ENCODE measurements at places on chromosomes 1 and 21. TPM values are rescaled to one million over a fixed set of nuclear protein-coding genes. Genes with fewer than 3 reads are reported as not detected.

DNA sequence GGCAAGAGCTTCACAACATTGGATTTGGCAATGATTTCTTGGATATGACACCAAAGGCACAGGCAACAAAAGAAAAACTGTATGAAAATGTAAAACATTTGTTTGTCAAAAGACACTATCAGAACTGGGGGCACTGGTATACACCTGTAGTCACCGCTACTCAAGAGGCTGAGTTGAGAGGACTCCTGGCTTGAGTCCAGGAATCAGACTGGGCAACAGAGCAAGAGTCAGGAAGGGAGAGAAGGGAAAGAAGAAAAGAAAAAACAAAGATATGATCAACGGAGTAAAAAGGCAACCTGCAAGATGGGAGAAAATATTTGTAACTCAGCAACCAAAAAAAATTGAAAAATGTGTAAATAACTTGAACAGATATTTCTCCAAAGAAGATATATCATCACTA lies 6.0 kb upstream of the TUT4 start:
- DNase-seq: no peak

GRCh38 chr1:117613249-117613968 lies 7.6 kb downstream of the TENT5C start:
- no peak for DNase-seq

DNA sequence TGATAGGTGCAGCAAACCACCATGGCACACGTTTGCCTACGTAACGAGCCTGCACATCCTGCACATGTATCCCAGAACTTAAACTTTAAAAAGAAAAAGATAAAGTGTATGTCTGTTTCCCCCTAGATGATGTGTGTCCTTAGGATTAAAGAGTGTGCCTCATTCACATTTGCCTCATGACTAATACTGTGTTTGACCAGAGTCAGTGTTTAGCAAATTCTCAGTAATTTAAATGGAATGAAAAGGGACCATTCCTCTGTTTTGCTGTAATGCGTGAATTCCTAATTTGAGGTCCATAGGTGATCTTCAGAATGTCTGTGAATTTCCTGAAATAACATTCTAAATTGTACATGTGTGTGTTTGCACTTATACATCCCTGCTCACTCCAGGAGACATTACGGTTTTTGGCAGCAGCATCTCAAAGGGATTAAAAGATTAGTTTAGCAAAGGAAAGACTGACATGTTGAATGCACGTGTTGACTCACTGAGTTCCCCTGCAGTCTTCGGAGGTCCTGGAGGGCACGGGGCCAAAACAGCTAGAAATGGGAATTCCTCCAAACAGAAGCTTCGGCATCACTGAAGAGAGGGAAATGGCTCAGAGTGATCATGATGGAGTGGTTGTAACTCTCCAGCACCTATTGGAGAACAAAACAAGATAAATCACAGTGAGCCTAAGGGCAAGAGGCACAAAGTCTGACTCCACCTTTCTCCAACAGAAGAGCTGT lies 19.1 kb upstream of the SLC35F3 start:
- DNase-seq: no peak

GRCh38 chr21:39696196-39696595 lies 48.8 kb upstream of the IGSF5 start:
- no peak for DNase-seq

- no peak for DNase-seq
These were observed 119.5 kb downstream of the HMCN1 start for GRCh38 chr1:185853739-185854138.

- no peak for DNase-seq
These were observed 1.9 kb upstream of the CNTN2 start for GRCh38 chr1:205041001-205041715.

The SNX7 gene
- 14.8 TPM for total RNA-seq

DNA sequence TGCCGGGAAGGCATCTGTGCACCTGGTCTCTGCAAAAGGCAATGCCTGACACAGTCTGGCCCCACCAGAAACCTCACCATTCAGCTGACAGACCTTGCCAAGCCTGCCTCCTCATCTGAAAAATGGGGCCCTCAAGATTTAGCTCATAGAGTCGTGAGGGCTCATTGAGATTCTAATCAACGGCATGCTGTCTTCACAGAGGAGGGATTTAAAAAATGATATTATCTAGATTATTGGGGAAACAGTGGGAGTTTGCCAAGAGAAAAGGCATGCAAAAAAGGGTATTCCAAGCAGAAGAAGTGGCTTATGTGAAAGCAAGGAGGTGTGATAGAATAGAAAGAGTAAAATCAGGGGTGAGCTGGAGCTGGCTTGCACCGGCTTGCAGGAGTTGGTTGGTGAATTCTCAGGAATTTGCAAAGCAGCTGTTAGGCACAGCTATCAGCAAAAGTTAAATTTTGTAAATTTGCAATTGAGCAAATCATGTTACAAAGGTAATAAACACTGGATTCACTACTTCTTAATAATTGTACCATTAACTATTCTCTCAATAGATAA lies 91.7 kb upstream of the WNT4 start:
- DNase-seq: no peak

- peak; percentile 55 for DNase-seq
These were observed 55.1 kb downstream of the DISP3 start for GRCh38 chr1:11533790-11534787.

The SLC2A5 gene
- 0.98 TPM for total RNA-seq

DNA sequence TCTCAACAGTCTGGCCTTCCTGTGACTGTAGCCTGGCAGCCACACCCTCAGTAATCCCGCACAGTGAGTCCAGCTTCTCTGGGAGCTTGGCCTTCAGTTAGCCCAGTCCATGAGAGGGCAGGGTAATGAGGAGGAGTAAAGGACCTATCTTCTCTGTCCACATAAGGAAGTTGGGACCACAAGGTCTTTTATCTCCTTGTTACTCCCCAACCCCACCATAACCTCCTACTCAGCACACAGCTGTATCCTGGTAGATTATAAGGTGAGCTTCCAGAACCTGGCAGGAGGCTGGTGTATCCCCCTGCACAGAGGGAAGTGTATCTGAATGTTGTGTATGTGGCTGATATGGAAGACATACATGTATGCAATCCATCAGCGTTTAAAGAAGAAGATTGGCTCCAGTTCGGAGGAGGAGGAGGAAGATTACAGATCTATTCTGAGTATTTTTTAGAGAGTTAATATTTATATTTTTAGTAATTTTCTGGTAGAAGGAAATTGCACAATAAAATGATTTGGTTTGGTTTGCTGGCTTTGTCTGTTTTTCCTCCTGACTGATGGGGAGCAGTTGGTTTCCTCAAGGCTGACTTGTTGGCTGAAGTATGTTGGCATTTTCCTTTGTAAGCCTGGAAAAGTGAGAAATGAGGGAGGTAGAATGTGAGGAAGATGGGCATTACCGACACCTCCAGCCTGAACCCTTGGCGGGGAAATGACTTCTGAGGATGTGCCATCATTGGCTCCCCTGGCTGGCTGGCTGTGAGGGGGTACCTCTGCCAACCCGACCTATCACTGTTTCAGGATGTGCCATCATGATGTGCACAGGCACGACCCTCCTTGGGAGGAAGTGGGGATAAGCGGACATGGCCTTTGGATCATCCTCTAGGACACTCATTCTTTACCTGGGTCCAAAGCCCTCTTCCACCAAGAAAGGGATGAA lies 5.0 kb downstream of the C1orf226 start:
- DNase-seq: no peak

The ADPRS gene
- 26.9 TPM for total RNA-seq

GRCh38 chr1:229430761-229431283 lies 3.1 kb downstream of the ACTA1 start:
- DNase-seq: peak; percentile 74

GRCh38 chr1:239386453-239387303 lies at the start of gene CHRM3:
CHRM3 (plus strand) TSS chr1:239386568; CDS start chr1:239907452, 520,884 bp downstream.
- peak; percentile 89 for DNase-seq

GRCh38 chr21:41703857-41704501 lies 62.9 kb downstream of the RIPK4 start:
- DNase-seq: no peak

DNA sequence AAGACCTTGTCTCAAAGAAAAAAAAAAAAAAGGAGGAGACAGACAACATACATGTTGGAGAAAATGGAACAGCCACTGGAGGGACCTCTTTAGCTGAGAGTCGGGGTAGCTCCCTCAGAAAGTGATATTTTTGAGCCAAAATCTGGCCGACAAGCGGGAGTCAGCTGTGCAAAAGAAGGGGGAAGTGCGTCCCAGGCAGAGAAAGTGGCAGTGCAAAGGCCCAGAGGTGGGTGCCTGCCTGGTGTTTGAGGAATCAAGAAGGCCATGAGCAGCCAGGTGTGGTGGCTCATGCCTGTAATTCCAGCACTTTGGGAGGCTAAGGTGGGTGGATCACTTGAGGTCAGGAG lies 6.1 kb upstream of the CROCC start:
- peak; percentile 44 for DNase-seq

The CR2 gene
- 0.12 TPM for total RNA-seq

The KIF17 gene
- 4.6 TPM for total RNA-seq

The AGT gene
- 1.8 TPM for total RNA-seq

GRCh38 chr1:15137809-15138208 lies 15.7 kb upstream of the TMEM51 start:
- DNase-seq: peak; percentile 52

DNA sequence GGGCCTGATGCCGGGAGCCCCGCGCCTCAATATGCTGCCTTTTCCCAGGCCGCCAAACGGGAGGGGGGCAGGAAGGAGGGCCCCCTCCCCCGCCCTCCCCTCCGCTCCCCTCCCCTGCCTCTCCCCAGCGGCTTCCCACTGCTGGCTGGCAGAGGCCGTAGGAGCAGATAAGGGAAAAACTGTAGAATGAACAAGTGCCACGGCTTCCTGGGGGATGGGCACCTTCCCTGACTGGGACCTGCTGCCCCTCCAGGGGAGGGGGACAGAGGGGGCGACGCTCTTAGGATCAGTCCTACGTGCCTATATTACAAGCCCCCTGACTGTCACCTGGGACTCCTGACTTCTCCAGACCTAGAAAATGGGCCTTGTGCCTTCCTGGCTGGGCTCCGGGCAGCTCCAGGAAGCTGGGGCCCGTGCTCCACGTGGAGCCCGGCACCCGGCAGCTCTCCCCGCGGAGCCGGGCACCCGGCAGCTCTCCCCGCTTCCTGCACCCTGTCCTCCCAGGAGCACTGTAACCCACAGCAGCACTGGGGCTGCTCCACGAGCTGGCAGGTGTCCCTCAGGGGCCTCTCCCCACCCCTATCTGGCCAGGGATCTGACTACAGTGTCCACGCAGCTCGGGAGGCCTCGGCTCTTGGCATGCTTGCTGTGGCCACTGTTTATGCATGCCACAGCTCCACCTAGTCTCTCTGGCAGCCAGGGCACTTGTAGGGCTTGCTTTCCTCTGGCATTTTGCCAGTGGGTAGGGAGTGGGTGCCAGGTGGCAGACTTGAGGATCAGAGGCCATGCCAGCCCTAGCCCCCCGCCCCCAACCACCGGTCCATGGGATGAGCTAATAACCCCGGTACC lies 674 bp upstream of the HES5 start:
- no peak for DNase-seq

GRCh38 chr1:27423709-27424108 lies 31.3 kb downstream of the GPR3 start:
- no peak for DNase-seq

DNA sequence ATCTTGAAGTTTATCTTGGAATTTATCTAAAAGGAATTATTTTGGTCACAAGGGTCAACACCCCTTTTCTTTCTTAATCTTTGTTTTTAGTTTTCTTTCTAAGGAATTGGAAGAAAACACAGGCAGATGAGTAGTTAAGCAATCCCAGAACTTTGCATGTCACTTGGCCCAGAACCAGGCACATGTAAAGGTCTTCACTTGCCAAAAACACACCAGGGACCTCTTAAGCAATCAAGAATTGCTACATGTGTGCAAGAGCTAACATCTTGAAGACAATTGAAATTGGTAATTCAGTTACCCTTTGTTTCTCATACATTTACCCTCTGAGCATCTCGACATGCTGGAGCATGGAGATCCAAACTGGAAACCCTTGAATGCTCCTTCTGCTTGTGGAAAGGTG lies 114.2 kb downstream of the ZC3H11B start:
- no peak for DNase-seq

GRCh38 chr1:177596485-177596884 lies 373.4 kb downstream of the SEC16B start:
- DNase-seq: no peak

DNA sequence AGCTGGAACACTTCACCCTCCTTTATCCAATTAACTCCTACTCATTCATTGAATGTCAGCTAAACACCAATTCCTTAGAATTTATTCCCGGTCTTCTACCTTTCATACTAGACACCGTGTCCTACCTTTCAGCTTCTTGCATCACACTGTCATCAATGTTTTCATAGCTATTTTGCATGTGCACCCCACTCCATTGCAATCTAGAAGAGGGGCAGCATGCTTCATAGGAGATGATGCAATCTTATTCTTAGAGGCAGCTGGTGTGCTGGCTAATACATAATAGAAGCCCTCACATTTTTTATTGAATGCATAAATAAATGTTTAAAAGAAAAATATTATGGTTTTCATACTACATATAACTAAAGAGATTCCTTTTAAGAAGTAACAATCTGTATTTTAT lies 123.6 kb downstream of the DSCAM start:
- DNase-seq: no peak

- DNase-seq: peak; percentile 87
These were observed 11.5 kb upstream of the COL16A1 start for GRCh38 chr1:31715087-31715872.

DNA sequence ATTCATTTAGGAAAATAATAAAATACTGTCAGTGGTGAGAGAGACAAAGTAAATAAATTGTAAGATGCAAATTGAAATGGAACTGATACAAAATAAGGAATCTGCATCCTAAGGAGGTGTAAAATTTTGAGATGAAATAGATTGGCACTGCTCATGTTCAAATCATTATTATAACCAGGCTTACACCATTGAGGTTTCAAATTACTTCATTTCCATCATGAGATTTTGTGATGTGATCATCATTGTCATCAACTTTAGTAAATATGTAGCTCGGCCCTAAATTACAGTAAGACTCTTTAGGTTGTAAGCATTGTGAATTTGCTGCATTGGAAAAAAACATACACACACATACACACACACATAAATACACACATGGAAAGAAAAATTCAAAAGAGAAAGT lies 123.4 kb downstream of the SDCCAG8 start:
- DNase-seq: no peak

The DDI2 gene
- 40.9 TPM for total RNA-seq

The CCDC27 gene
- not detected for total RNA-seq

The TTC24 gene
- not detected for total RNA-seq

DNA sequence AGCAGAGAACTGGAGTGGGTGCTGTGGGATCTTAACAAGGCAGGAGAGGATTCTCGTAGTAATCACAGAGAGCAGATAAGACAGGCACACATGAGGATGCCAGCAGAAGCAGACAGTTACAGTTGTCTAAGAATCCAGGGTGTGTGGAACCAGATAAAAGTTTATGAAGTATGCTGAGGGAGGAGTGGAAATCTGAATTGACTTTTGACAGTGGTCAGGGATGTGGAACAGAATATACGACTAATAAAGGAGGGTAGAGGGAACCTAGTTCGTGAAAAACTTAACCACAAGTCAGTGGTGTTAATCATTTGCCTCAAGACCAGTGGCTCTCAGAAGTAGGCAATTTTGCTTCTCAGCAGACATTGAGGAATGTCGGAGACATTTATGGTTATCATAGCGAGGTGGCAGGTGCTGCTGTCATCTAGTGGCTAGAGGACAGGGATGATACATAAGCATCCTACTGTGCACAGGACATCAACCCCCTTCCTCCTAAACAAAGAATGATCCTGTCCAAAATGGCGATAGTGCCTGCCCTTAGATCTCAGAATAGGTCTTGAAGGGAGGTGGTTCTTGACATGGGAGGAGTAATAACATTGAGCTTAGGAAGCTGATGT lies 3.0 kb downstream of the LRRC8D start:
- DNase-seq: no peak

Data from upper lobe of right lung (tissue), 1 donor.